HFFc6 (cell line): ENCODE measurements at places on chromosomes 11 and 22. TPM values are rescaled to one million over a fixed set of nuclear protein-coding genes. Genes with fewer than 3 reads are reported as not detected.

DNA sequence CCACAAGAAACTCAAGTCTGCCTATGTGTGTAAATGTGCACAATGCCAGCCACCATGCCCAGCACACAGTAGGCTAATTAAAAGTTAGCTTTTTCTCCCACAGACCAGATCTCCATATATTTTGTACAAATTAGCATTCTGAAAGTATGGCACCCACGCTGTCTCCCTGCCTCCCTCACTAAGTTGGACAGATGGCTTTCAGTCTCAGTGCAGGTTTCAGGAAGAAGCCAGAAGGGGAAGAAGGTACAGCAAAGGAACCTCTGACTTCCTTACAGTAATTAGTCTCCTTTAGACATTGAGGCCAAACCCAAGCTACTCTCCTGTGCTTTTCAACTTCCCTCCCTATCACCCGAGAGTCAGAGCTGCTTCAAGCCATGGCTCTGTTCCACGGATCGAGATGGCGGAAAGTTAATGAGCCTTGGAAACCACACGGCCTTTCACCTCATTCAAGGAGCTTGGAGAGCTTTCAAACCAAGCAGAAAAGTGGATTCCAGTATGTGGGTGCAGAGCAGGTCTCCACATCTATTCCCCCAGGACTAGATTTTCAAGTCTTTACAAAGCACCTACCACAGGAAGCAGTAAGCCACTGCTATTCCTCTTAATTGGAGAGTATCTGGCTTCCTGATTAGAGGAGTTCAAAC lies 221.1 kb upstream of the NARS2 start:
- DNase-seq: no peak

- DNase-seq: no peak
Measured at GRCh38 chr11:83970061-83970671, 684.0 kb upstream of the CCDC90B start.

The NPAS4 gene
- 0.53 TPM in 1 of 3 replicates, not detected in the others for total RNA-seq

GRCh38 chr22:39954584-39955055 lies 5.6 kb upstream of the TMA7B start:
- peak; percentile 54 for DNase-seq

DNA sequence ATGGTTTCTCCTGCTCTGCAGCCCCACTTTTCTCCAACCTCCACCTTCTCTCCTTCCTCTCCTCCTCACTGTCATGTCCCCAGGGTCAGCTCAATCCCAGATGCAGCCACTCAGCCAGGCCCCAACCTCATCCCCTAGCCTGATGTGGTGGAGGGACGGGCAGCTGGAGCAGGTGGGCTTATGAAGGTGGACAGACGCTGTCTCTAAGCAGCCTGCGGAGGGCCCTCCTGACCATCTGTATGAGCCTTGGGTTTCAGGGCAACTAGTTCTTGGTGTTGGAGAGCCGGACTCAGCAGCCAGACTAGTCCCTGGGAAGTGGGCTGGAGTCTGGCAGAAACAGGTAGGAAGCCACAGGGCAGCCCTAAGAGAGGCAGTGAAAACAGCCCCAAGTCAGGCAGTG lies 18.1 kb downstream of the CRYBB2 start:
- no peak for DNase-seq
